Right cardiac atrium (tissue), 5 donors: ENCODE measurements at places on chromosomes 2 and 18.

DNA sequence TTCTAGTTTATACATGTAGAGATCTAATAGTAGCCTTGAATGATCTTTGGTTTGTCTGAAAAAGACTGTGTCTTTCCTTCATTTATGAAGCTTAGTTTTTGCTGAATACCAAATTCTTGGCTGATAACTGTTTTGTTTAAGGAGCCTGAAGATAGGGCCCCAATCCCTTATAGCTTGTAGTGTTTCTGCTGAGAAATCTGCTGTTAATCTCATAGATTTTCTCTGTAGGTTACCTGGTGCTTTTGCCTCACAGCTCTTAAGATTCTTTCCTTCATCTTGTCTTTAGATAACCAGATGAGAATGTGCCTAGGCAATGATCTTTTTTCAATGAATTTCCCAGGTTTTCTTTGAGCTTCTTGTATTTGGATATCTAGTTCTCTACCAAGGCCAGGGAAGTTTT is 562.1 kb downstream of the XIRP2 start:
- DNase-seq = no peak

GRCh38 chr2:145286716-145287275 is 766.9 kb upstream of the ZEB2 start:
- no peak for DNase-seq

DNA sequence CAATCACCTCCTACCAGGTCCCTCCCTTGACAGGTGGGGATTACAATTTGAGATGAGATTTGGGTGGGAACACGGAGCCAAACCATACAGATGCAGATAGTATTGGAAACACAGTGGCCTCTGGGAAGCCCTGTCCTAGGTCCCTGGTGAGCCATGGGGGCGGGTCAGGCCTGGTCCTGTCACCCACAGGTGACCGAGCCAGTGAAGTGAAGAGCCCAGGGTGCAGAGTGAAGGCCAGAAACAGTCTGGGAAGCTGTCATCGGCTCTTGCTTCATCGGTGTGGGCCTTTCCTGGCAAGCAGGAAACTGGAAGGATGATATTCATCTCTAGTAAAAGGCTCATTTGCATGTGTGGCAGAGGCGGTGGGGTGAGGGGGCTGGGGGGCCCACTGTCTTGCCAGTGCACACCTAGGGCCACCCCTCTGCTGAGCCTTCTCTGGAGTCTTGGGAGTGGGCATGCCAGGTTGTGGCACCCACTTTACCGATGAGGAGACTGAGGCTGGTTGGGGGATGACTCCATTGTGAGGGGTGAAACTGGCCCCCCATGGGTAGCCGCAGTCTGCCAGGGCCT is 290.6 kb downstream of the NDUFA10 start:
- DNase-seq = no peak

DNA sequence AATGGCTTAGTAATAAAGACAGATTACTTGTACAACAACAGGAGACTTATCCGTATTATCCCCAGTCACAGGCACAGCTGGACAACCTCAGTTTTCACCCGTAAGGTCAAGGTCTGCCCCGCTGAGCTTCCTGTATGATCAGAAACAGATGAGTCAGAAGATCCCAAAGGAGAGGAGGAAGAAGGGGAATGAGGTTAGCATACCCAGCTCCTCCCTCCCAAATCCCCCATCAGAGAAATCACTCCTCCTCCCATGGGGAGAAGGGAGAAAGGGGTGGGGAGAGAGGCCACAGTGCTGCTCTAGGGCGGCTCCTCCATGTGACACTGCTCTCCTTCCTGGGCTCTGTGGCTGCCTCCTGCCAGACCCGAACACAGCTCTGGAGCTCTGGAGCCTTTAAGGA is 53.8 kb upstream of the SPTBN1 start:
- peak; percentile 82 for DNase-seq

DNA sequence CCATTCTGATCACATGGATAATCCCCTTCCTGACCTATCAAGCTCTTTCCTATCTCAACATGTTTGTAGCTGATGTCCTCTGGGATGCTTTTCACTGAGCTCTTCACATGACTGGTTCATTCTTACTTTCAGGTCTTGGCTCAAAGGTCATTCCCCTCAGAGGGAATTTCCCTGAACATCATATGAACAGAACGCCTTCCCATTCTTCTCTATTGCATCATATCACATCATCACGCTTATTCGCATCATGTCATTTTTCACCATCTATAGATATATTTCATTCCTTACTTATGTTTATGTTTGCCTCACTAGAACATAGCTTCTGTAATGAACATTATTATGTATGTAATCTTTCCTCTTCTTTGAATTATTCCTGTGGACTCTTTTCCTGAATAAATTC is 178.9 kb upstream of the APCDD1 start:
- no peak for DNase-seq

- DNase-seq = no peak
These were observed 72.0 kb downstream of the AGPS start for GRCh38 chr2:177464549-177464948.

GRCh38 chr2:134153294-134153880 is 100.5 kb upstream of the MGAT5 start:
- DNase-seq = no peak

DNA sequence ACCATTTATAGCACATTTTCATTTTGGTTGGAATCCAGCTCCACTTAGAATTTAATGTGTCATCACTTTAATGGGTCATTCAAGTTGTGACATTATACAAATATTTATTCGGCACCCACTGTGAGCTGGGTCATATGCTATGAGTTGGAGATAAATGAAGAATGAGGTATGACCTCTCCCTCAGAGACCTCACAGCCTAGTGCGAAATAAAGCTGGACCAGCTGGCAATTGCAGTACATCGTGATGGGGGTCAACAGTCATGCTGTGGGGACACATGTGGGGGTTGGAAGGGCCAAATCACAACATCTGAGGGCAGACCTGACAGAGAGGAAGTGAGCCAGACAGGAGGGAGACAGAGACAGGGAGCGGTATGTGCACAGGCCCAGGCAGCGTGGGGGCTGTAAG is 175.4 kb downstream of the MAIP1 start:
- no peak for DNase-seq

GRCh38 chr2:140351692-140352091 is 1571.5 kb upstream of the NXPH2 start:
- DNase-seq = no peak

GRCh38 chr2:203195331-203196036 is 43.3 kb upstream of the CYP20A1 start:
- DNase-seq = no peak

DNA sequence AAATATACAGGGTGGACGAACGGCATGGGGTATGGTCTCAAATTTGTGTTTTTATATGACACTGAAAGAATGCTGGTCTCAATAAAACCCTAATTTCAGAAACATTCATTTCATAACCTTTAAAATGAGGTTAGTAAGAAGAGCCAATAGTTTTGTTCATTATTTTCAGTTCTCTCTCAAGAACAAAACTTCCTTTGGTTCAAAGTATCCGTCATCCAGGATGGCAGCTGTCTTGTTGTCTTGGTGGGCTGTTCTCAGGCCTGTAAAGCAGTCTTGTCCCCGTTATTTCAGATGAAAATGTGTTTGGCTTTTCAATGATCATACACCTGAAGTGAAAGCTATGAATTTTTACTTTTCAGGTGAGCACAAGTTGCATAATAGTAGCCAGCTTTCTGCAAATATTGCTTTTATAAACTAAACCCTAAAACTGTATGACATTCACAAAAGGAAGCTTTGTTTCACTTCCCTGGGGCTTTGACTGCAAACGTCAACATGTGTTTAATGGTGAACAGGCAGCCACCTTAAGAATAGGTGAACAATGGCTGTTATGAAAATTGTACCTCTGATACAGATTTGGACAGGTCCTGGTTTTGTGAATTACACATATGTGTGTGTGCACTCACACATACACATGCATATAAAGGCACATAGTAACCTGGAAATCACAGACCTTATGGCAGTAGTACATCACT is 2.6 kb downstream of the IL18RAP start:
- DNase-seq = no peak

DNA sequence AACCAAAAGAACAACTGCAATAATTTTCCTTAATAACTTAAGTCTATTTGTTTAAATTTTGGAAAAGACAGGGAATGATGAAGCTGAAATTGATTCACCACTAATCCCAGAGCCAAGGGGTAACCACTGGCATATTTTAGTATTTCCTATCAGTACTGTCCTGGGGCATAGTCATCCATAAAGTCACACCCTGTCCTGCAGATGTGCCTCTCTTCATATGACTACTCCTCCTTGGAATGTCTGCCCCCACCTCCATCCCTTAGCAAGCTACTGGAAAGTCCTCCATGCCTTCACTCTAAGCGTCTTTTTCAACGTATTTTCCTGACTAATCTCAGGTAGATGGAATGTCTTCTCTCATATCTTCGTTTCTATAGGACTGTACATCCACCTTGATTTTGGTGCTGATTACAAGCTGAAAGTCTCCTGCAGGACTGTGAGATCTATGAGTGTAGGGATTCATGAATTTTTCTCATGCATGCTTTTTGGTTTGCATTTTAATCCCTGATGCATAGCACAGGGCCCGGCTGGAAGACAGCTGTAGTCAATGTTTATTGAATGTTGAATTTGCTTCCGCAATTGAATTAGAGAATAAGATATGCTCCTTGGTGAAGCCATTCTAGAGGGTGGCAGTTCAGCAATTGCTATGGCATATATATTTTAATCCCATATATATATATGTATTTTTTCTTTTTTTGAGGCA is 85.6 kb downstream of the MOGAT1 start:
- no peak for DNase-seq

- DNase-seq = peak; percentile 64
These were observed 21.6 kb upstream of the ITGB6 start for GRCh38 chr2:160221391-160222276.

DNA sequence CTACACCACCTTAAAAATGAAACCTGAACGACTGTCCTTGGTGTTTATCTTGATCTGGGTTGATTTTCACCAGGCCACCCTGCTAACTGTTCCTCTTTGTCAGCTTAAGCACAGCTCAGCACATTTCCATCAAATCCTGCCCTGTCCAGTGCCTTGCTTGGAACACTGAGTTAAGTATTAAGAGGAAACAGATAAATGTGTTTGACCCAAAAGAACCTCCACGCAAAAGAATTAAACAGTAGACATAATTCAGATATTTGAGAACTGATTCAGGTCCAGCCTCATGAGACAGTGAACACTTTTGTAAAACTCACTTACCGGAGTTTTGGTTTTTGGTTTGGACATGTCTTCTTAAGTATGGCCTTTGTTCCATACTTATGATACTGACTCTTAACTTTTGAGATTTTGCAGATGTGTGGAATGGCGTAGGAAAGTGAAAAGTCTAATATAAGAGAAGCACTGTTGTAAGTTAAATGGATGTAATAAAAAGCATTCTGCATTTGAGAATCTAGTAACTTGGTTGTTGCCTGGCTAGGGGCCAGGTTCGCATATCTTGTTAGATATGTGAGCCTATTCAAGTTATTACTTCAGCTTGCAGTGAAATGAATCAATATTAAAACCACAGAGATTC is 88.9 kb upstream of the SERPINE2 start:
- DNase-seq = peak; percentile 74

GRCh38 chr2:44753552-44754285 is 187.8 kb upstream of the SIX3 start:
- DNase-seq = no peak

- no peak for DNase-seq
These were observed 22.5 kb downstream of the EHBP1 start for GRCh38 chr2:62727876-62728566.
